ENCODE measurements at places on chromosomes 5 and 9.
A peak's percentile ranks its signal among the peaks of the same experiment; 100 is the strongest.

DNA sequence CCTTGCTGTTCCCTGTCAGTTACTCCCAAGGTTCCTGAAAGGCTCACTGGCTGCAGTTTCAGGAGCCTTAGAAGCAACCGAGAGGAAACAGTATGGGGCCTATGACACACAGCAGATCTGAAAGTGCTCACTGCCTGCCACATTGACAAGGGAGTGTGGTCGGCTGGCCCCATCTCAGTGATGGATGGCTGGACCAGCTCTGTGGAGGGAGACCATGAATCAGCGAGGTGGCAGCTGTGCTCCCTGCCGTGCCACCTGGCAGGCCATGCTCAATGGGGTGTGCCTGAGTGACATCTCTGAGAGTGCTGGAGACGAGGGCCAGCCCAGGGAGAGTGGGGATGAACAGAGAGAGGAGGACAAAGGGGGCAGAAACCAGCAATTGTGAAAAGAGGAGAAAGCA is 49.1 kb downstream of the DOCK2 start:
- DNase-seq = no peak

DNA sequence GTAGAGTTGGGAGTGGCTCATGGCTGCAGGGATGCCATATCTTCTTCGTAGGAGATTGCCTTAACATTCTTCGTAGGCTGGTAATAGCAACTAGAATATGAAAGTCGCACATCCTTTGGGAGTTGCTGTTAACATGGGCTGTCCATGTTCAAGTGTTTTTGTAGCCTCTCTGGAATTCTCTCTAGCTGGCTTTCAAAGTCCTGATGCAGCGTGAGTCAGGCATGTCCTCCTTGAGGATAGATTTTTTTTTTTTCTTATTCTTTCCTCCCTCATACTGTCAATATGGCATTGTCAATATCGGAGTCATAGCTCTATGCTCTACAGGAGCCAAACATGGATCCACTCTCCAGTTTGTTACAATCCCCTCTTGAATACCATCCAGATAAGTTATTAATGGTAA is 494.8 kb upstream of the WWC1 start:
- no peak for DNase-seq

GRCh38 chr5:102649731-102650130 is 105.4 kb upstream of the PAM start:
- no peak for DNase-seq

DNA sequence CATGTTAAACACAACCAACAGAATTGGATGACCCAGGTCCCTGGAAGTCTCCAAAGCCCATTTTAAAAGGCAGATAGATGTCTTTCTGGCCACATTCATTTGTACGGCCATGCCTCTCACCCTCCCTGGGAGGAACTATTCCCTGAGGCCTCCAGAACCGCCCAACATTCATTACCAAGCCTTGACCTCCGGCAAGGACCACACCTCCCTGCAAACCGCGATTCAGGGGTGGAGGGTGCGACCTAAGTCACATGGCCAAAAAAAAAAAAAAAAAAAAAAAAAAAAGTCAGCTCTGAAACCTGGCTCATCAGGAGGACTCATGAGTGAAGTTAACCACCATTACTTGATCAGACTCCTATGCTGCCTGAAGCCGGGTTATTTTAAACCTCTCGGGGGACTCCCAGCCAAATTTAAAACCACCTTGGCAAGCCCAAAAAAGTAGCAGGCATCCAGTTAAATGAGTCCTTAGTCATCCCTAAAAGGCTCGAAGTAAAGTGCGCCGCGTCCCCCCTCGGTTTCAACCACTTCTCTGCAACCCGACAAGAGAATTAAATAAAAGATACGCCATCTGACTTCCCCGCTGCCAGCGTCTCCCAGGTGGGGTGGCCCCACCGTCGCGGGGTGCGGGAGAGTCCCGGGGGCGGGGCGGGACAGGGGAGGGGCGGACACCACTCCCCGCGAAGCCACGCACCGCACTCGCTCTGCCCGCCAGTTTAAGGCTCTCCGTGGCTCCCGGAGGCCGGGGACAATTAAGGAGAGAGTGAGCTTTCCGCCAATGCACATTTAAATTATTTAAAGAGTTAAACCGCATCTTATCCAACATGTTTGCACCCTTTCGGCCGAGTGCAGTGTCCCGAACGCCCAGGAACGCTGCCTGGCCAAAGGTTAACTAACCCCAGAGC is 2.3 kb downstream of the KLF9 start:
- peak; percentile 33 for DNase-seq

GRCh38 chr9:131394464-131395156 is 724 bp downstream of the PRRC2B start:
- peak; percentile 46 for DNase-seq

- DNase-seq = no peak
Measured at GRCh38 chr5:82793808-82794419, 283.3 kb downstream of the TMEM167A start.

GRCh38 chr5:172437445-172438318 is 16.6 kb downstream of the SH3PXD2B start:
- DNase-seq = no peak

DNA sequence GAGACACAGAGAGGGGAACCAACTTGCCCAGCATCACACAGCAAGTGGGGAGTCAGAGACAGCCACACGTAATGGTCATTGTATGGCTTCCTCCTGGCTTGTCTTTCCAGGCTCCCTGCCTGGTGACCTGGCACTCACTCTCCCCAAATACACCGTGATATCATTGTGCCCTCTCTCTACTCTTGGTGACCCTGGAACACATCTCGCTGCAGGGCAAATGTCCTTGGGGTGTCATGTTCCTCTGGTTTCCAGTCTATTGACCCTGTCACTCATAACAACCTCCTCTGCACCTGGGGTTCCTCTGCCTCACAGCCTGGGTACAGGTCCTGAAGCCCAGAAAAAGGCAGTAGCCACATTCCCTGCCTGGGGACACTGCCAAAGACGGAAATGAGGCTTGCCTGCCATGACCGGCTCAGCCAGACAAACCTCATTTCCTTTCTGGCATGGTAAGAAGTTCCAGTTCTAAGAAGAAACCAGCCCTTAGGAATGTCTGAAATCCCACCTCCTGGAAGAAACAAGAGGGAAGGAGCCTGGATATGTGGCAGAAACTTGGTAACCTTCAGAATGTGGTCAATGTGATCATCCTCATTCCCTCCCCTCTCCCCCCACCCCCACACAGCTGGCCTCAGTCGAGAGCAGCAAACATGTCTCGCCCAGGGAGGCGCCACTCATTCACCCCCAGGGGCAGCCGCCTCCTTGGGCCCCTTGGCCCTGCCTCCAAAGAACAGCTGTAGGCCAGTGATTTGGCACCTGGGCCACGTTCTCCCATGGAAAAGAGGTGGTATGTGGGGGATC is 30.6 kb upstream of the SMU1 start:
- no peak for DNase-seq
